ENCODE measurements at places on chromosomes 6 and 20.

- DNase-seq, result no peak
Observed at GRCh38 chr6:127554435-127555006, 22.5 kb upstream of the C6orf58 start.

DNA sequence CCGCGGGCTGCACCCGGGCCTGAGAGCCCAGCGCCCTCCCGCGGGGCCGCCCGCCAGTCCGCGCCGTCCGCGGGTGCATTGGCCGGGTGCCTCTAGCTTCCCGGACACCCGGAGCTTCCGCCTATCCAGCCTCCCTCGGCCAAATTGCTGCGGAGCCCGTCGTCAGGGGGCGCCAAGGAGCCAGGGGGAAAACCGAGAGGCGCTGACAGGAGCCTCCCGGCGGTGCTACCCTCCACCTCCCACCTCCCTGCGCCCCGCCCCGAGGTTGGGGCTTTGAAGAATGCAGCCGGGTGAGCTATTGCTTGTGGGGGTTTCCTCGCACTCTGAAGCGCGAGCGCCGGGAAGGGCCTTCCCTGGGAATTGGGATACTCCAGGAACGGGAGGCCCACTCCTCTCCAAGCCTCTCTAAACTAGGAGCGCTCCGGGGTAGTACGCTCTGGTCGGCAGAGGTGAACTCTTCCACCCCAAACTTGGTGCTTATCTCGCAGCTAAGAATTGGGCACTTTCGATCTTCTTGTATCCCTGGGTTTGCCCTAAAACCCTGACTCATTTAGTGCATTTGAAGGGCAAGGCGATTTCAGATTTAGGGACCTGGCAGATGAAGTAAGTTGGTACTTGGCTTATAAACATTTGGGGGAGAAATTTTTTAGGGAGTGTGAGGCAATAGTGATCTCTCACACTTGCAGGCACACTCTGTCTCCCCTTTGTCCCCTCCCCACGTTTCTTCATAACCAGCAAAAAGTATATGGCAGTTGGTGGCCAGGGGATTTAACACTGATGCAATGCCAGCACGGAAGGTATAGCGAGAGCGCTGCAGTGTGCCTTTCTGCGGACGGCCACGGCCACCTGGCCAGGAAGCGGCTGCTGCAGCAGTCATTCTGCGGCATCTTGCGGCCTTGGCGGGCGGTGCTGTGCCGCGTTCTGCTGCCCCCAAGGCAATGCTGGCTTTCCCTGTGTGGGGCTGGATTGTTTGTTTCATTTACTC is 556 bp downstream of the BEND6 start:
- peak; percentile 69 for DNase-seq

DNA sequence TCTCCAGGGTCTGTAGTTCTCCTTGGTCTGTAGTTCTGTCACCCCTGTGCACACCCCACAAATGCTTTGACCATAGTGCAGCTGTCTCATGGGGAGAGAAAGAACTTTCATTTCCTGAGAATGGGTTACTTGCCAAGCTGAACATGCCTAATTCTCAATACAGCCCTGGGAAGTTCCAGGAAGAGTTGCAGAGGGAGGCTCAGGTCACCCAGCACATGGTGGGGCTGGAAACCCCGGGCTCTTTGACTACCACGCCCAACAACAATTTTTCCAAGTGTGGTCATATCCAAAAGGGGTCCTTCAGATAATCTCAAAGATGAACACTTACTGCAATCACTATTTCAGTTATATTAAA is 2.2 kb upstream of the PTPRA start:
- no peak for DNase-seq

DNA sequence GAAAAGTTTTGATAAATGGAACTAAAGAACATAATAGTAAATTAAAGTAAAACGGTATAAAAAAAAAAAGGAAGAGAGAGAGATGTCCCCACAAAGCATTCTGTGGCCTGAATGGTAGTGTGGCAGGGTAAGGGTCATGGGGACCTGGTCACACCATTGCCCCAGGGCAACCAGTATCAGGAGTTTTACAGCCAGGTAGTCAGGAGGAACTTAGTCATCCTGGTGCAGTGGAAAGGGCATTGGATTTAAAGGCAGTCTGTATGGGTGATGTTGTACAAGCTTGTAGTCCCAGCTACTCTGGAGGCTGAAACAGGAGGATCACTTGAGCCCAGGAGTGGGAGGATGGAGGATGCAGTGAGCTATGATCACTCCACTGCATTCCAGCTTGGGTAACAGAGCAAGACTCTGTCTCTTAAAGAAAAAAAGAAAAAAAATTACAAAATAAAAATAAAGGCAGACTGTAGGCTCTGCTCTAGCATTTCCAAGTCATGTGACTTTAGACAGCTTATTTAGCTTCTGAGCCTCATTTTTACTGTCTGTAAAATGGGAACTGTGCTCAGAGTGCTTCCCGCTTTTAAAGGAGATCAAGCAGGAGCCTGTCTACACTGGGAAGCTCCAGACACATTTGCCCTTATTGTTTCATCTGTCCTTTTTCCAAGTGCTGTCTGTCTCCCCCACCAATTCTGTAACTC is 112.8 kb upstream of the ARMC2 start:
- no peak for DNase-seq

DNA sequence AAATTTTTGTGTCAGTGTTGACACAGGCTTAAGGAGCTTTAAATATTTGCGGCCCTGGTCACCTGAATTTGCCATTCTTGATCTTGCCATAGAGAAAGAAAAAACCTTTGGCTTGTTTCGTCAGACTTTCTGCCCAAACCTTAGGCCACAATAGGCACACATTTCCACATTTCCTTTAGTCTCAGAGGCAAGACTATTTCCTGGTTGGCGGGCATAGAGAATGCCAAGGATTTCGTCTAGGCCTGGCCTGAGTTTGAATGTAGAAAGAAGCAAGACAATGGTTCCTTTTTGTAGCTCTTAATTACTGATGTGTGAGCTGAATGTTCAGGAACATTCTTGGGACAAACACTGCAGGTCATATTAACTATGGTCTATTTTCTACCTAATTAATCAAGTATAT is 108.1 kb downstream of the TRMT11 start:
- no peak for DNase-seq

GRCh38 chr6:15441215-15441868 is 195.5 kb downstream of the JARID2 start:
- DNase-seq, result no peak

- no peak for DNase-seq
Observed at GRCh38 chr20:39433466-39433865, 471.3 kb downstream of the DHX35 start.
